ENCODE measurements at places on chromosomes 12 and 14.

DNA sequence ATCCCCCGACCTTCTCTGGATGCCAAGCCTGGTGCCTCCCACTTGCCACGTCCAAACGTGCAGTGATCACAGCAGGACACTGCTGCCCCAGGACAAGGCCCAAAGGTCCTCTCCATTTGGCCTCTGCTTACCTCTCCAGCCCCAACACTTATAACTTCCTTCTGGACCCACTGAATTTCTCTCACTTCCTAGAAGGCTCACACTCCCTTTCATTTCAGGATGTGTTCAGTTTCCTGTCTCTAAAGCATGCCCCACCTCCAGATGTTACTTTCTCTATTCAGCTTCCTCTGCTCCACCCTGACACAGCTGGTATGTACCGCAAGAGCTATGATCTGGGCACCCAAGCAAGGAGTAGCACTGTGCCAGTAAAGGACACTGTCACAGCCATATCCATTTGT, 33.0 kb downstream of the CDKL1 start:
- no peak for DNase-seq

- no peak for DNase-seq
These were observed 161.3 kb upstream of the PTPRQ start for GRCh38 chr12:80282761-80283160.

DNA sequence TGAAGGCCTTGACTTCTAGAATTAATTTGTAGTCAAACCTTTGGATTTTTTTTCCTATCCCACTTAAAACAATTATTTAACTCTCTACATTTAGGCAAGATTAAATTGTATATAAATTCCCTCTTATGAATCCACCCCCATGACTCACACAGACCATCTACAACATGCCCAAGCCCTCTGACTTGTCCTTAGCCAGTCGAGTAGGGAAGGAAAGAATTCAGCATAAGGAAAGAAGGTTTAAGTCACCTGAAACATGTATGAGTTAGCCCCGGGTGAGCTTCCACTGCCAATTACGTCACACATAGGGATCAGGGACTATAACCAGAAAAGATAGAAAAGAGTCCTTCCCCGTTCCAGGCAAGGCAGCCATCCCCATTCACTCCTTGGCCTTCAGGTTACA, 14.9 kb upstream of the RESF1 start:
- DNase-seq, result no peak

- no peak for DNase-seq
These were observed 4.4 kb upstream of the B4GALNT1 start for GRCh38 chr12:57637364-57637763.

DNA sequence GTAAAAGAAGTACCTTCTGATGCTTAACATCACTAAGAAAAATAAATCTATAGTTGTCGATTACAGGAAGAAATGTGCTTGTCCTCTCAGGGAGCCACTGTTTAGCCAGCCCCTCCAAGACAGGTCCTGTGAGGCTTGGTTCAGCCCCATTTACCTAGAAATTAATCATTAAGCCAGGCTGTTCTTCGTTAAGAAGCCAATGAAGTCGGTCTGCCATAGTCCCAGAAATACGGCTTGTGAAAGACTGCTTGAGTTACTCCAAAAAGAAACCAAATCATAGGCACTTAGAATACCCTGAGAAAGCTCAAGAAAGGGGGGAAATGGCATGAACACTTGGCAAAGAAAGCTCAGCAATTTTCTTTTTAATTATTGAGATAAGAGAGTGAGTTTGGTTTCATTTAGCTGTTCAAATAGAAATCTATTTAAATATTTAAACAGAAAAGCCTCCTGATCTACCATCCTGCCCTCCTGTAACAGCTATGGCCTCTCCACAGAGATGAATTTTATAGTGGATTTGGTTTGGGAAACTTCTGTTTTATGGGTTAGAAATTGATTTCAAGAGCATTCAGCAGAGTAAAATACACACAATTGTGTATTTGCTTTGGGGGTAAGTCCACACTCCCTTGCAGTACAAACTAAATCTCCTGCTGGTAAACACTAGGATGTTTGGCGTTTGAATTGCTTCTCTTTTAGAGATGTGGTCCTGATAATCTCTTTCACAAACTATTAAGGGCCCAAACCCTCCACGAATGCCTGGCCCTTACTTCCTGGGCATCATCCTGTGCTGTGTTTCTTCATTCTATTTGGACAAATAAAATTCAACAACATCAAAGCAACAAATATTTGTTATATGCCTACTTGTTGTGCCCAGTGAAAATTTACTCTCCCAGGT, 234.4 kb downstream of the SEC23A start:
- DNase-seq, result no peak

Measured in smooth muscle cell of the brain vasculature (primary cell).